ENCODE measurements at places on chromosomes 4 and X. TPM values are rescaled to one million over a fixed set of nuclear protein-coding genes. Genes with fewer than 3 reads are reported as not detected.

GRCh38 chr4:159455675-159456237 is 352.9 kb downstream of the RAPGEF2 start:
- H3K36me3 ChIP-seq: no peaks in the 10 kb centered on the region
- peak overlapping the region; percentile 13 for H3K4me3 ChIP-seq
- H3K27ac ChIP-seq: no peak overlapping the region

The TMEM255A gene
- total RNA-seq: 1.8 TPM

DNA sequence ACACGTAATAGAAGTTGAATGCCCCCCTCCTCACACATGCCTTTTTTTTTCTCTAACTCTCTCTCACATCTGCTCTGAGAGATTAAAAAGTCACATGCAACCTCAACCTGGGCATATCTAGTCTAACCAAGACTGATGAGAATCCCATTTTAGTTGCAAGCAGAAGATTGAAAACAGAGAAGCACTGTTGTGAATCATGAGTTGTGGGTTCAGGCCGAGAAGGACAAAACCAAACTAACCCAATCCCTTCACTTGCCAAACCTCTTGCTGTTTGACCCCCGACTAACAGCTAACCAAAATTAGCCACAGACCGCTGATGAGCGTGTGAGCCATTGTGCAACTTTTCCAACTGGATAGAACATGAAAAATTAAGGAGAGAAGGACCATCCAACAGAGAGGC is 31.8 kb downstream of the CXCL1 start:
- no peak overlapping the region for H3K4me3 ChIP-seq
- H3K4me1 ChIP-seq: no peaks in the 10 kb centered on the region
- no peak overlapping the region for H3K27ac ChIP-seq
- DNase-seq: no peak

DNA sequence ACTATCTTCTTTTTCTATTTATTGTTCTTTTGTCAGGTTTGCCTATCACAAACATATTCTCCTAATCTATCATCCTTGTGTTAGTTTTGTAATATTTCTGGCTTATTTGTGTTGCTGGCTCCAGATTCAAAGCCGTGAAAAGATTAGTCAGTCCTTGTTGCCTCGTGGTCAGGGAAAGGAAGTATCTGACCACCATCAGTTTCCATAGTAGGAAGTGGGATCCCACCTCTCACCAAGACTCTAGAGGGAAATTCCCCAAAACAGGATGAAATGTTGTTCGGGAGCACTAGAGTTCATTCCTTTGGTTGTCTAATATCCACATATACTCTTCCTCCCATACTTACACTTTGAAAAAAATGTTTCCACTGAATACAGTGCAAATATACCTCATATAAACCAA is 131.0 kb upstream of the HUWE1 start:
- H3K27me3 ChIP-seq: no peaks in the 10 kb centered on the region
- no peaks in the 10 kb centered on the region for H3K4me1 ChIP-seq
- no peak overlapping the region for H3K27ac ChIP-seq
- H3K4me3 ChIP-seq: no peak overlapping the region

DNA sequence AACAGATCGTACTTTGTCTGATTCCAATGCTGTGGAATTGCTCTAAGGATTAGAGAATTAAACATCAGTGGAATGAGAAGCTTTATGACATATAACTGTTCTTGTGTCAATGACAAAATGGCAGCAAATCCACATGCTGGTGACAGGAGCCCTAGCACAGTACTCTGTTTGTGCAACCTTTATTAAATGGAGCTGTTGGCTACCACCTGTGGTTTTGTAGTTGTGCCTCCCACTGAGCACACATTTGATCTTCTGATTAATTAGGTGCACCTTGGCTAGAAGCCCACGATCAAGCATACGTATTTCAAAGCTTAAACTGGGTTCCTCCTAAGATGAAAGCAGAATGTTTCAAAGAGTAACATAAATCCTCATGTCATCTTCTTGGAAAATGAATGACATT is 394.0 kb upstream of the IGFBP7 start:
- H3K27me3 ChIP-seq: no peaks in the 10 kb centered on the region
- peaks cover 57% of the 10 kb centered on the region for H3K4me1 ChIP-seq
- no peak for DNase-seq
- no peak overlapping the region for H3K4me3 ChIP-seq
- no peaks in the 10 kb centered on the region for H3K36me3 ChIP-seq
- peak overlapping the region; percentile 55 for H3K27ac ChIP-seq

GRCh38 chr4:8278009-8278395 is 8.4 kb downstream of the HTRA3 start:
- H3K4me3 ChIP-seq: no peak overlapping the region
- no peak for DNase-seq
- H3K27ac ChIP-seq: peak overlapping the region; percentile 80
- no peaks in the 10 kb centered on the region for H3K36me3 ChIP-seq

The SERTM2 gene
- total RNA-seq: 3.7 TPM

GRCh38 chrX:39869846-39870601 is 227.7 kb downstream of the BCOR start:
- no peak for DNase-seq
- H3K36me3 ChIP-seq: no peaks in the 10 kb centered on the region
- no peaks in the 10 kb centered on the region for H3K27me3 ChIP-seq
- no peak overlapping the region for H3K4me3 ChIP-seq
- peaks cover 6% of the 10 kb centered on the region for H3K4me1 ChIP-seq

The LPAR4 gene
- 2.0 TPM for total RNA-seq

DNA sequence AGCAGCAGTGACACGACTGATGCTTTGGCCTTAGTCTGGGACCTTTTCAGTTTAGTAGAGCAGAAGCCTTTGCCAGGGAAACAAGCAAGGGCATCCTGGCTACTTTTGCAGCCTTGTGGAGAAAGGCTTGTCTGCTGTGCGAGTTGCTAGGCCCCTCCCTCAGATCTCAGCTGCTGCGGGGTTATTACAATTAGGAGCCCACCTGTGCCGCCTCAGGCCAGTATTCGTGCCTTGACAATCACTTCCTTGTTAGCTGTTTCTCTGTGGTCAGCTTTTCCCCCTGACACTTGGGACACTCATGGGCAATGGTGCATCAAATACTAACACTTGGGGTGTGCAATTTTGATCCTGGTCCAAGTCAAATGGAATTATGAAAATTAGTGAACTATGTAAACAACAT is 67.9 kb downstream of the SH2D1A start:
- H3K4me1 ChIP-seq: no peaks in the 10 kb centered on the region
- DNase-seq: no peak
- no peaks in the 10 kb centered on the region for H3K36me3 ChIP-seq

- peaks cover 9% of the 10 kb centered on the region for H3K4me1 ChIP-seq
- H3K27ac ChIP-seq: peak overlapping the region; percentile 51
- no peak for DNase-seq
- H3K4me3 ChIP-seq: no peak overlapping the region
These were observed 49.3 kb downstream of the NPNT start for GRCh38 chr4:105944540-105944939.

GRCh38 chr4:173009129-173009823 is 159.3 kb upstream of the GALNT7 start:
- no peaks in the 10 kb centered on the region for H3K27me3 ChIP-seq
- peaks cover 9% of the 10 kb centered on the region for H3K4me1 ChIP-seq
- no peaks in the 10 kb centered on the region for H3K36me3 ChIP-seq
- no peak overlapping the region for H3K4me3 ChIP-seq
- no peak overlapping the region for H3K27ac ChIP-seq

The SPON2 gene
- total RNA-seq: 56.4 TPM

DNA sequence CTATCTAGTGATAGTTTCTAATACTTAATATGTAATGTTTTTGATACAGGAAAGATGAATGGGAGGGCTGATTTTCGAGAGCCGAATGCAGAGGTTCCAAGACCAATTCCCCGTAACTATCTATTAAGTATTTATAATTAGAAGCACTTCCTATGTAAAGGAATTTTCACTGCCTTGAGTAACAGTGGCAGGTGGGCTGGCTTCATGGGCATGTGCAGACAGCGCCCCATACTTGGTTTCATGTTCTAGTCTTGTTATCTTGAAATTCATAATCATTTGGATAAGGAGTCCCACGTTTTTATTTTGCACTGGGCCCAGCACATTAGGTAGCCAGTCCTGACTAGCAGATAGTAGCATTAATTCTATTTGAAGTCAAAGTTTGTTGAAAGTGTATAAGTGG is 1.7 kb downstream of the OCIAD1 start:
- DNase-seq: no peak
- H3K27ac ChIP-seq: peak overlapping the region; percentile 71
- no peaks in the 10 kb centered on the region for H3K27me3 ChIP-seq
